ENCODE measurements at places on chromosomes 12 and 14. TPM values are rescaled to one million over a fixed set of nuclear protein-coding genes. Genes with fewer than 3 reads are reported as not detected.

GTF2A1 gene
- 19.2 TPM for polyA plus RNA-seq

INHBC gene
- polyA plus RNA-seq = not detected

TMEM63C gene
- 0.27 TPM for polyA plus RNA-seq

CHGA gene
- 0.17 TPM for polyA plus RNA-seq

DNA sequence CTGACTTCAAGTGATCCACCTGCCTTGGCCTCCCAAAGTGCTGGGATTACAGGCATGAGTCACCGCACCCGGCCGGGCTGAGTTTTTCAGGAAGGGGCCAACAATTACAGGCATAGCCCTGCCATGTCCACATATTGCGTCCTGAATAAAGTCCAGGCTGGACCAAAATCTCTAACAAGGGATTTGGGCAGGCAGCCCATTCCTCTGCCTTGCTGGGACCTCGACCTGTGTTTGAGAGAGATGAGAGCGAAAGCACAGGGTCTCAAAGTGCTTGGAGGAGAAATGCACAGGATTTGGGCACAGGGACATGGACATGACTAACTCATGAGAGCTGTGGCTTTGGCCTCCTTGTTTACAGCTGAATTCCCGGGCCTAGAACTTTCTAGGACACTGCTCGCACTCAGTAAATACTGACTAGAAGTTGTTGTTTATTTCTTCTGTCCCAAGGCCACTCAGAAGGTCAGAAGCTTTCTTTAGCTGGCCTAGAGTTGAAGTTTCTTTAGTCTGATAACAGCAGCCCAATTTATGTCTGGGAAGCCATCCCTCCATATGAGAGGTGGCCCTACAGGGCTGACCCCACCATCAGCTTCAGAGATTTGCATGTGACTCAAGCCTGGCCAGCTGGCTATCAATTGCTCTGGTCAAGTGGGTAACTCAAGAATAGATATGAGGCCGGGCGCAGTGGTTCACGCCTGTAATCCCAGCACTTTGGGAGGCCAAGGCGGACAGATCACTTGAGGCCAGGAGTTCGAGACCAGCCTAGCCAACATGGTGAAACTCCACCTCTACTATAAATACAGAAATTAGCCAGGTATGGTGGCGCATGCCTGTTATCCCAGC lies 11.7 kb downstream of the CAMKK2 start:
- no peak for DNase-seq

GRCh38 chr12:40286583-40286982 lies 61.8 kb downstream of the LRRK2 start:
- DNase-seq = no peak

DNA sequence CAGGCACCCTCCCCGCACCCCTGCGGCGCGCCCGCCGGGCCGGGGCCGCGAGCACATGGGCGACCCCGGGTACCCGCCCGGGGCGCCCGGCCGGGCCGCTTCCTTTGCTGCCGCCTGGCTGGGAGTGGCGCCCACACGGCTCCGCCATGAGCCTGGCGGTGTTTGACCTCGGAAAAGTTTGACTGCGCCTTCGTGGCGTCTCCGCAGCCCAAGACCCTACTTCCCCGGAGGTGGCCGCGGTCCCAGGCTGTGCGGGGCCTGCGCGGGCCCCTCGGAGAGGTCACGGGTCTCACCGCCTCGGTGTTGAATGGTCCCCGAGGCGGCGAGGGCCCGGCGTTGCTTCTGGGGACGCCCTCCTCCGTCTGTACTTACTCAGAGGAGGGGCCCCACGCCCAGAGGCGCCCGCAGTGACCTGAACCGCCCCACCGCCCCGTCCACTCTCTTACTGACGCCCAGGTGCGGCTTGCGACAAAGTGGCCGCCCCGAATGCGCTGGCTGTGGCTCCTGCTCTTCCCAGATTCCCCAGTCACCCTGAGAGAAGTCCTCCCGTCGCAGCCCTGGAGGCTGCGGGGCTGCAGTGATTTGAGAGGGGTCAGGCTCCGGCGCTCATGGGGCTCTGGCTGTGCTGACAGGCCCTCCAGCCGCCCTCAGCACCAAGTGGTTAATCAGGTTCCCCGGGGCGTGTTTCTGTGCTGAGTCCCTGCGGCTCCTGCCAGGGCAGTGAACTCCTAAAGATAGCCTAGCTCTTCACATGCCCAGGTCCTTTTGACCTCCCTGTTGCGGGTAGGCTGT lies 5.8 kb downstream of the KMT5A start:
- no peak for DNase-seq

DNA sequence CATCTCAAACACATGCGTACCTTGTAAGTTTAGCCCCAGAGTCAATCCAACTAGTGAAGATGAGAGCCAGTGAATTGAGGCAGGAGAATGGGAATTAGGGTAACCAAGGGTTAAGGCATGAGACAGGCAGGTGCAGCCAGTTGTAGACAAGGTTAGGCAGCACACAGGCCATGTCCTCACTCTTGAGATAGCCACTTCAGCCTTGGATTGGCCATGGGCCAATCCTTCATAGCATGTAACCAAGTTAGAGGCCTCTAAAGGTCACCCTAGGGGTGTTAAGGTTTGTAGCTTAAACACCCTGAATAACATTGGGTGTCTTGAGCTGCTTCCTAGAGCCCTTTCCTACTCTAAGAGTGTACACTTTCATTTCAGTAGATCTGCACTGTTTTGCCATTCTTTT lies 208.2 kb upstream of the RBM19 start:
- DNase-seq = no peak

DNA sequence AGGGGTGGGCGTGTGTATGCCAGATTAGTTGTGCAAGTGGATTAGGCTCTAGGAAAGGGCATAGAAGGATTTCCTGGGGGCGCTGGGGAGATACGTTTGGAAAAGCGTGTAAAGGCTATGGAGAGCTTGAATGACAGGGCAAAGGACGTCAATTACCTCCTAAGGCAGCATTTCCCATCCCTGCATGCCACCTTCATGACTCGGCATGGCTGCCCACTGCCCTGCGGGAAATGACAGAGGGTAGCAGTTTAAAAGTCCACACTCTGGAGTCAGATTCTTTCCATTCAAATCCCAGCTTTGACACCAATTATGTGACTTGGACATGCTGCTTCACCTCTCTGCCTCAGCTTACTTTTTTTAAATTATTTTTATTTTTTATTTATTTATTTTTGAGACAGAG lies 14.8 kb upstream of the TMEM229B start:
- no peak for DNase-seq

DNA sequence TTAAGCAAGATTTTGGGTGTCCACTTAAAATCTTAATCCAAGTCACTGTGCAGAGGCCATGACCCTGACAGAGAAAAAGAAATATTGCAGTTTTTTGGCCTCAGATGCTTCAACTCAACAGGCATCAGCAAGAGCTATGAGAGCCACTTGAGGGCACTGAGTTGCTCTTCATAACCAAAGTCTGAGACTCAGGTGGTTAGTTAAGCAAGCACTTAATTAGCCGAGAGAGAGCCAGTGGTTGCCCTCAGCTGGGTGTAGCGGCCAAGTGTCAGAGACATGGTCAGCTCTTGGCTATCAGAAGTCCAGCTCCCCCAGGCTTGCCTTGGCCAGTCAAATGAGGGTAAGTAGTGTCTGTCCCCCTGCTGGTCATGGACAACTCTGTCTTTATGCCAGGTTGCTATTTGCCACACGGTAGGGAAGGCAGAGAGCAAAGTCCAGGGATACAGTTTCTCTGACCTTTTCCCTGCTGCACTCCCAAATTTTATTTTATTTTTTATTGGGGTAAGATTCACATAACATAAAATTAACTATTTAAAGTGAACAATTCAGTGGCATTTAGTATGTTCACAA lies 9.0 kb upstream of the KRT71 start:
- no peak for DNase-seq

GRCh38 chr12:52542157-52542556 lies 10.8 kb downstream of the KRT71 start:
- DNase-seq = no peak

DNA sequence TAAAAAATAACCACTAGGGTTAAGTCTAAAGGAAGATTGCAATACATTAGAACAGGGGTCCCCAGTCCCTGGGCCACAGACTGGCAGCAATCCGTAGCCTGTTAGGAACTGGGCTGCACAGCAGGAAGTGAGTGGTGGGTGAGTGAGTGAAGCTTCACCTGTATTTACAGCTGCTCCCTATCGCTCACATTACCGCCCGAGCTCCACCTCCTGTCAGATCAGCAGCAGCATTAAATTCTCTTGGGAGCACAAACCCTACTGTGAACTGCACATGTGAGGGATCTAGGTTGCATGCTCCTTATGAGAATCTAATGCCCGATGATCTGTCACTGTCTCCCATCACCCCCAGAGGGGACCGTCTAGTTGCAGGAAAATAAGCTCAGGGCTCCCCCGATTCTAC lies 15.5 kb downstream of the ADGRD1 start:
- no peak for DNase-seq

DNA sequence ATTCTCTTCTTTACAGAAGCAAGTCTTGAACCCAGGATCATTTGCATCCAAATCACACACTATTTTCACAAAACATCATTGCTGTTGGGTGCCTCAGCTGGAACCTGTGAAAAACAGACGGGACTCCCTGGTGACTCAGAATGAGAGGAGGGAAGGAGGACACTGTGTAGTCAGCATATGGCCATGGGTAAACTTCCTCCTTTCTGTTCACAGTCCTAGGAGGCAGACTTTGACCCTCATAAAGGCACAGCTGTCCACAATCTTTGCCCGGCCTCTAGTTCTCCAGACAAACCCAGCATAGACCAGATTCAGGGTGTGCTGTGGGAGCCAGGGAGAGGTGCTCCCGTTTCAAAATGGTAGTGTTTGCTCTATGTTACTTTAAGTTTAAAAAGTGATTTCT lies 62.0 kb downstream of the DYRK2 start:
- no peak for DNase-seq

- DNase-seq = no peak
Measured at GRCh38 chr12:48739618-48740269, 23.2 kb upstream of the CCNT1 start.

DNA sequence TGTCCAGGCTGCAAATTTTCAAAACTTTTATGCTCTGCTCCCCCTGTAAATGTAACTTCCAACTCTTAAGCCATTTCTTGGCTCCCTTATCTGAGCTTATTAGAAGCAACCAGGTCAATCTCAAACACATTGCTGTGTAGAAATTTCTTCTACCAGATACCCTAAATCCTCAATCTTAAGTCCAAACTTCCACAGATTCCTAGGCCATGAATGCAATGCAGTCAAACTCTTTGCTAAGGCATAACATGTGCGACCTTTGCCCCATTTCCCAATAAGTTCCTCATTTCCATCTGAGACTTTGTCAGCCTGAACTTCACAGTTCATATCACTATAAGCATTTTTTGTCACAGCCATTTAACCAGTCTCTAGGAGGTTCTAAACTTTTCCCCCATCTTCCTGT lies 64.5 kb downstream of the TMTC3 start:
- DNase-seq = no peak

DNA sequence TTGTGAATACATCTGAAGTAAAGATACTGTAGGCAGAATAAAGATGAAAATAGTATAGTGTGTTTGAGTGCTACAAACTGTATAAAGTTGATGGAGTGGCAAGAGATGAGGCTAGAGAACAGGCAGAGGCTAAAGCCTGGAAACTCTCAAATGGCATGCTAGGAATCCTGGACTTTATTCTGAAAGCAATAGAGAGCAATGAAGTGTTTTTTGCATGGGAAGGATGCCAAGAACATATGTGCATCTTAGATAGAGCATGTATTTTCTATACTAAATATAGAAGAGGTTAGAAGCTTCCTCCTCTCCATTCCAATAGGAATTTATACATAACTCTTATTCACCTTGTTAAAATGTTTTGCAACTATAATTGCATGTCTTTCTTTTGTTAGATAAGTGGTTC lies 86.3 kb upstream of the TMTC2 start:
- DNase-seq = no peak

Data from muscle of arm (tissue), 14 donors.